ENCODE measurements at places on chromosomes 12 and 14.

GRCh38 chr12:53543539-53543938 lies 36.3 kb upstream of the NPFF start:
- peak; percentile 73 for DNase-seq

- DNase-seq = no peak
These were observed 8.8 kb downstream of the SYNDIG1L start for GRCh38 chr14:74417201-74417600.

- DNase-seq = no peak
These were observed 296.9 kb upstream of the SOX5 start for GRCh38 chr12:24246376-24246775.

DNA sequence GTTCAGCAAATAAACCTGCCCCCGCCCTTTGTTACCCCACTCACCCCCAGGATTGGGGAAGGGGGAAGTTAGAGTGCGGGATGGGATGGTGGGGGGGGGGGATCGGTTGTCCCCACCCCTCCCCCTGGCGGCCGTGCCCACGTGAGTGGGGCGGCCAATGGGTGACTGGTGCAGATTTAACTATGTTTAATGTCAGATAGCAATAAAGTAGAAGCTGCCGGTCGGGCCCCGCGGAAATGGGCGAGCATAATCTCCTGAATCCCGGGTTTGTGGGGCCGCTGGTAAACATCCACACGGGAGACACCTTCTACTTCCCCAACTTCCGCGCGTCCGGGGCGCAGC lies at the start of gene HOXC12:
TSS of gene HOXC12 (plus strand) at position 210 of the 342 bp plus-strand sequence. CDS start at position 237, 27 bp downstream.
- no peak for DNase-seq

- no peak for DNase-seq
These were observed 255.2 kb upstream of the DDHD1 start for GRCh38 chr14:53408175-53408879.

DNA sequence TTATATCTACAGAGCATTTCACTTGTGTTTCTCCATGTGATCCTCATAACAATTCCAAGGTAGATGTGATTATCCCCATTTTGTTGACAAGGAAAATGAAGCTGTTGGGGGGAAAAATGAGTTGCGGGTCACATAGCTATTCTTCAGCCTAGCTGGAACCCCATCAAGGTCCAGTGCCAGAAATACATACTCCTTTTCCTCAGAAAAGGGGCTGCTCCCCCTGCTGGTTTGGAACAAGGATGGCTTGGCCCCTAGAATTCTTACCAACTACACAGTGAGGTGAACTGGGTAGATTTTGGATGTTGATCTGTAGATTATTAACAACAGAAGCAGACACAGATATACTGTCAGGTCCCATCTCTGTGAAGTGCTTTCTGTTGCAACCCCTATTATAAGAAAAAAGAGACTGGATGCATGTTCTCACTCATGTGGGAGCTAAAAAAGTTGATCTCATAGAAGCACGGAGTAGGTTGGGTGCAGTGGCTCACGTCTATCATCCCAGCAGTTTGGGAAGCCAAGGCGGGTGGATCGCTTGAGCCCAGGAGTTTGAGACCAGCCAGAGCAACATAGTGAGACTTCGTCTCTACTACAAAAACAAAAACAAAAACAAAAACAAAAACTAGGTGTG lies 8.9 kb downstream of the IKZF4 start:
- DNase-seq = peak; percentile 48

- DNase-seq = no peak
These were observed 115.1 kb upstream of the SLC38A2 start for GRCh38 chr12:46487567-46488131.

- DNase-seq = peak; percentile 42
These were observed 46.9 kb downstream of the KLHL28 start for GRCh38 chr14:44914849-44915248.

- DNase-seq = no peak
These were observed 3.6 kb upstream of the PALS1 start for GRCh38 chr14:67237591-67237990.

GRCh38 chr12:76022506-76022905 lies 9.1 kb downstream of the PHLDA1 start:
- DNase-seq = no peak

- DNase-seq = no peak
These were observed 189.6 kb downstream of the DUSP6 start for GRCh38 chr12:89162589-89163261.

DNA sequence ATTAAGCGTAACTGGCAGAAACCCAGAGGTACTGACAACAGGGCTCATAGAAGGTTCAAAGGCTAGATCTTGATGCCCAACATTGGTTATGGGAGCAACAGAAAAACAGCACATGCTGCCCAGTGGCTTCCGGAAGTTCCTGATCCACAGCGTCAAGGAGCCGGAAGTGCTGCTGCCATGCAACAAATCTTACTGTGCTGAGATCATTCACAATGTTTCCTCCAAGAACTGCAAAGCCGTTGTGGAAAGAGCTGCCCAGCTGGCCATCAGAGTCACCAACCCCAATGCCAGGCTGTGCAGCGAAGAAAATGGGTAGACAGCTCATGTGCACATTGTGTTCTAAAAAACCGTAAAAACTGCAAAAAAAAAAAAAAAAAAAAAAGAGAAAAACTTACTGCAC lies 192.3 kb downstream of the MON2 start:
- no peak for DNase-seq

- peak; percentile 81 for DNase-seq
These were observed 7.2 kb upstream of the ANKRD9 start for GRCh38 chr14:102516531-102517391.

DNA sequence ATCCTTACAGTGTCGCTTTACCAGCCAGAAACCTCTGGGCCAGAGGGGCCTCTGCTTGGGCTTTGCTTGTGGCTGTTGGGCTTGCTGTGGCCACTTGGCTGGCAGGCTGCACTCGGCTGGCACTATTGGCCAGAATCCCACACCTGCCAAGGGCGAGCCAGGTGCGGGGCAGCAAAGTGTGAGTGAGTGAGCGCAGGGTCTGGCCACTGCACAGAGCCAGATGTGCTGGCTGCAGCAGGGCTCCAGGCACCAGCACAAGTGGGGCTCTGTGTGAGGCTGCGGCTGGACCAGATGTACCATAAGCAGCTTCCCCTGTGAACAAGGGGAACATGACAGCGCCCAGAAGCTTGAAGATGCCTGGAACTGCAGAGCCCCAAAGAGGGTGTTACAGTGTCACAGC lies 33.5 kb upstream of the ARID2 start:
- no peak for DNase-seq

- no peak for DNase-seq
These were observed 67.2 kb upstream of the HMGA2 start for GRCh38 chr12:65756956-65757511.

DNA sequence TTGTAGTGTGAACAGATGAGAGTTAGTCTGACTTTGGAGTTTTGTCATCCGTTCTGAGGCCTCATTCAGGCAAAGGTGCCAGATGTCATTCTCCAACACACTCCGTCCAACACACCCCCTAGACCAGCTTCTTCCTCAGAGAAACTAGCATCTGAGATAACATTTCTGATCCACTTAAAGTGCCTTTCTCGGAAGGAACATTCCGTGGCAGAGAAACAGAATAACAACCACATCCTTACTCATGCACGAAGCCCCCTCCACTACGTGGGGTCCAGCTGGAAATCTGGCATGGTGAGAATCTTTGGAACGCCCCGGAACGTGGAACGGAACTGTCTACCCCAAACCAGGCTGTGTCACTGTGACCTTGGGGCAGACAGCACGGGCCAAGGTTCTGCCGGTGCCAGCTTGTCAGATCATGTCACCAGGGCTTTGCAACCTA lies 17.0 kb upstream of the BCL7A start:
- DNase-seq = no peak

GRCh38 chr14:100535287-100536120 lies 51.7 kb downstream of the BEGAIN start:
- peak; percentile 17 for DNase-seq

DNA sequence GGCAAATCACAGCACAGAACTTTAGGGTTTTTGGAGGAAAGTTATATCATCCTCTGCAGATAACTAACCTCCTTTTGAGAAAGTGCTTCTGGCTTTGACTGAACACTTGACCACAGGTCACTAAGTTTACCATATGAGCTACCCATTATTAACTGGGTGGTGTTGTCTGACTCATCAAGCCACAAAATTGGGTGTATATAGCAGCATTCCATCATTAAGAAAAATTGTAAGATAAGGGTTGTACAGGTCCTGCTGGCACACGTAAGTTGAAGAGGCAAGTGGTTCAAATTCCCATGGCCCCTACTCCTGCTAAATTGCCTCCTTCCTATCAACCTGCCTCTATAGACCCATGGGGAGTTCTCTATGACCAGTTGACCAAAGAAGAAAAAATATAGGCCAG lies 39.5 kb downstream of the L2HGDH start:
- no peak for DNase-seq

GRCh38 chr12:98198261-98198982 lies 317.0 kb upstream of the TMPO start:
- DNase-seq = no peak

DNA sequence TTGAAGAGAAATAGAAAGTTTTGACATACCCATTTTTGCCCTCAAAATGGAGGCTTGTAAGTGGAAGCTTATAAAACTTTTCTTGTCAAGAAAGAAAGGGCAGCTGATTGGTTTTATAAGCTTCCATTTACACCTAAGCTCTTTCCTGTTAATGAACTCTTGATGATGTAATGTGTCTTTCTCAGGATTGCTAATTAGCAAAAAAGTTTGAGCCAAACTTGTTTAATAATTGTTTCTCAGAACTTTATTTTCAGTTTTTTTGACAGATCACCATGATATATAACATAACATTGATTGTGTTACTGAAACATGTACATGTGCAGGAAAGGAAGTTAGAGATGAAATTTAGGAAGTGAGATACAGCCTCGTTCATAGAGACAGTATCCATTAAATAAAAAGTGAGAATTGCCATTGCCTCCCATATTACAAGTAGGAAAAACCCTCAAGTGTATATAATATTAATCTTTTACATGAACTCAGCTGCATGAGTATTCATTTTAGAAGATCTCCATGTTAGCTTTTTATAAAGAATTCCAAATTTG lies 26.8 kb downstream of the RIC8B start:
- no peak for DNase-seq

GRCh38 chr12:111764120-111764821 lies 2.5 kb upstream of the ALDH2 start:
- DNase-seq = no peak

DNA sequence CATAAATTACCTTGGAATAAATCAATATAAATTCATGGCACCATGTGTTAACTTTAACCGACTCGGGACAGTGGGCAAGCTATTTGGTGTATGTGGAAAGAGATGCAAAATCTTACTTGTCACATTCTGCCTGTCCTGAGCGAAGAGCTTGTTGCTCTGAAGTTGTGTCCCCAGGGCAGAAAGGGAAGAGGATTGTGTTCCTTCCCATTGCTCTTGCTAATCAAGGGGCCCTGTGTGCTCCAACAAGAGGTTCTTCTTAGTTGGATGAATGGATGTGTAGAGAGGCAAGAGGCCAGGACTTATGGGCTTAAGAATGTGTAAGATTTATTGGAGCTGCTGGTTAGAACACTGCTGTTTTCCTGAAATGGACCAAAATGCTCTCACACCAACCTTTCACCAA lies 36.5 kb upstream of the FRS2 start:
- no peak for DNase-seq

- peak; percentile 79 for DNase-seq
These were observed 76.1 kb downstream of the STON2 start for GRCh38 chr14:81324011-81324410.

DNA sequence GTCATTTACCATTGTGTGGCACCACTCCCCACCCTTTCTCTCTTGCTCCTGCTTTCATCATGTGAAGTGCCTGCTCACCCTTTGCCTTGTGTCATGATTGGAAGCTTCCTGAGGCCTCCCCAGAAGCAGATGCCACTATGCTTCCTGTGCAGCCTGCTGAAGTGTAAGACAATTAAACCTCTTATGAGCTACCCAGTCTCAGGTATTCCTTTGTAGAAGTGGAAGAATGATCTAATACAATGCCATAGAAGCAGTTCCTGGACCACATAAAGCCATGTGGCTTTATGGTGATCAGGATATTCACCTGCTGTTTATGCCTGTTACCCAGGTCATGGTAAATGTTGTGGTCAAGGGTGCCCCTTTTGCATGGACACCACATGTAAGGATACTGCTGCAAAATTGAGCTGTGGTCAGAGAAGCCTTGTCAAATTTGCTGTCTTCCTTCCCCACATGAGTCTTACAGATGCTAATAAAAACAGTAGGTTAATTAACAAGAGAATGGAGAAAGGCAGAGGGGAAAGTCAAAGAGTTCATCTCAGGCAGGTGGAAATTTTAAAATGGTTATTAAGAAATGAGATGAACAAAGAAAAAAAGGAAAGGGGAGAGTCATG lies 112.8 kb upstream of the IFNG-AS1 start:
- DNase-seq = no peak

DNA sequence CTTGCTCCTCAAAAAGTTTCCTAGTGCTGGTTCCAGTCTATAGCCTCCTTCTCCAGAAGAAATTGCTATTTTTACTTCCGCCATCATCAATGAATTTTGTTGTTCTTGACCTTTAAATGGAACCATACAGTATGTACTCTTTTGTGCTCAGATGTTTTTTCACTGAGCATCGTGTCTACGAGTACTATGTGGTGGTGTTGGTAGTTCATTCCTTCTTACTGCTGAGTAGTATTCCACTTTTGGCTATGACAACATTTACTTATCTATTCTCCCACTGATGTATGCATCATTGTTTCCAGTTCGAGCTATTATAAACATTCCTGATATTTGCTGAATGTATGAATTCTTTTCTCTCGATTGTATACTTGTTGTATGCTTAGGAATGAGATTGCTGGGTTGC lies 28.6 kb downstream of the SLC2A14 start:
- DNase-seq = no peak

GRCh38 chr12:84843593-84844144 lies 68.9 kb downstream of the SLC6A15 start:
- DNase-seq = no peak

- DNase-seq = no peak
These were observed 20.5 kb downstream of the RNF10 start for GRCh38 chr12:120554678-120555077.

DNA sequence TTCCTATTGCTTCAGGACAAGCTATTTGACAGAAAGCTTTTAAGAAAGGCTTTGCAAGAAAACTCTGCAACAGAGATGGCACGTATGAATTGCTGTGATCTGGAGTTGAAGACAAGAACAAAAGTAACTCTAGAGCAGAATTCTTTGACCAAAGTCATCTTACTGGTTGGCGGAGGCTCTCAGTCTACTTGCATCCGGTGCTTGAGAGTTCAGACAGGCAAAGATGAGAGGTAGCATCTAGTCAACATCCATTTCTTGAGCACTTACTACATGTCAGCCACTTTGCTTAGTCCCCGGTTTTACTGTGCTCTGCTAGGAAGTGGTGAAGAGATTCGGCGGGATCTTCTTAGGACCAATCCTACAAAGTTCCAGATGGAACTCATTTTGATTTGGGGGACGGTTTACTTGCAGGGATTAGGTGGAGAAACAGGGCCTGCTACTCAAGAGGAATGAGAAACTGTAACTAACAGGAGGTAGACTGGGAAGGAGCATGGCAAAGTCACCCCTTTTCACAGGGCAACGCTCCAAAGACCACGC lies 404 bp upstream of the CCDC91 start:
- DNase-seq = no peak
